Immature natural killer cell (primary cell): ENCODE measurements at places on chromosomes 1 and 21. TPM values are rescaled to one million over a fixed set of nuclear protein-coding genes. Genes with fewer than 3 reads are reported as not detected.

DNA sequence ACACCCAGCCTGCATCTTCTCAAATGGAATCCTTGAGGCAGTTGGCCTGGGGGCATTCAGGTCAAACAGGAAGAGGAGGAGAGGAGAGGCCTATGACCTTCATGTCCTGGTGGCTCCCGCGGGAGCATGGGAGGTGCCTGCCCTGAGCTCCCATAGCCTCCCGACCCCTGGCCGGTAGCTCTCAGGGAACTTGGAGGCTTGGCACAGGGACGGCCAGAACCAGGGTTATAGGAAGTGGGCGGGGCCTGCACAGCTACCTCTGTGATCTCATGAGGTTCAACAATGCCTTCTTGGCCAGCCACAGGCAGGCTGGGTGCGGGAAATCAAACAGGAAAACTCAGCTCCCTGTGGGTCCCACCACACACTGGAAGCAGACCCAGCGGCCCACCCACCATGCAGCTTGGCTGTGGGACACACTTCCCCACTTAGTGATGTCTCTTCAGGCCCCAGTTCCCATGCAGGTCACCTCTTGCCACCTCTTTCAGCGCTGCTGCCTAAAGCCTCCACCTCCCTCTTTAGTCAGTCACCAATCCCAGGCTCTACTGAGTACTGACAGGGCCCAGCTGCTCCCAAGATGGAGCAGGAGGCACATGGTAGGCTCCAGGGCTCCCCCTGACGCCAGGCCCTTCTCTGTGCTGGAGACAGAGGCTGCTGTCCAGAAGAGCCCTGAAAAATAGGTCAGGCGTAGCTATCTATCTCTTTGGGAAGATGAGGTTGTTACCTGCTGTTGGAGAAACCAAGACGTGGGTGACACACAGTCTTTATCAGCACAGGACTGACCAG, at the start of gene SLFNL1:
Gene SLFNL1, minus strand, starts transcription at position 200 of the 783 bp plus-strand sequence. CDS start 1,065 bp downstream, outside the sequence.
- H3K27me3 ChIP-seq = no peaks in the 10 kb centered on the region
- no peak for DNase-seq
- H3K27ac ChIP-seq = peak within 1 kb of the TSS; percentile 74
- peaks cover 9% of the 10 kb centered on the region for H3K4me1 ChIP-seq

GRCh38 chr1:47224676-47225399, 7.2 kb downstream of the TAL1 start:
- no peaks in the 10 kb centered on the region for H3K36me3 ChIP-seq
- H3K4me1 ChIP-seq = peaks cover 5% of the 10 kb centered on the region
- H3K4me3 ChIP-seq = no peak overlapping the region

DNA sequence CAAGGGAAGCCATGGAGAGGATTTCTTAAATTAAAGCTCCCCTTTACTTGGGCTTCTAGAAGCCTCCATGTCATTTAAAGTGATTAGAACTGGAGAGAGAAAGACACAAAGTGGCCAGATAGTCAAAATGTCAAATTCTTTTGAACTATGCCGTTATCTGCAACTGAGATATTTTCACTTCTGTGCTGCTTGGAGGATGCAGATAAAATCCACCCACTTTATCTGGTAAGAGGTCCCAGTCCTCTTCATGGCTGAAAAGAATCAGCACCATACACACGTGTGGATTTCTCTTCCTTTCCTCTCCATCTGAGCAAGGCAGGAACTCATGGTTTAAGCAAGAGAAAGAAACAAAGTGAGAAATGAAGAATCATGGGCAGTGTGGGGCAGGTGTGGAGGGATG, 276.9 kb upstream of the RUNX1 start:
- DNase-seq = no peak
- H3K4me1 ChIP-seq = no peaks in the 10 kb centered on the region
- no peak overlapping the region for H3K4me3 ChIP-seq
- no peaks in the 10 kb centered on the region for H3K36me3 ChIP-seq

DNA sequence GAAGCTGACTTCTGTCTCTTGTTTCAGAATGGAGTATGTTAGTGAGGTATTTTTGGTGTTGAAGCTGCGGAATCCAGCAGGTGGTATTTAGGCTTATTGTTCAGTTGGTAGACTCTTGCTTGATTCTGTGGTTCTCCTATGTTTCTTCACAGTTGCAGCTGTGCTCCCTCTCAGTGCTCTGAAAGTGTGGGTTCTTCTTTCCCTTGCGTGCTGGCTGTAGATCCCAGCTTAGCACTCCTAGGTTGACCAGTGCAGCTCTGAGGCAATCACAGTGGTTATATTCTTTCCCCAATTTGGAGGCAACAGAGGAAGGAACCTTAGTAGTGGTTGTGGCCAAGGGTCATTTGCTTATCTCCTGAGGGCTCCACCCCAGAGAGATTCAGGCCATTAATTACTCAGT, 269.2 kb upstream of the NRIP1 start:
- no peaks in the 10 kb centered on the region for H3K36me3 ChIP-seq
- no peak for DNase-seq
- H3K27me3 ChIP-seq = peaks cover 3% of the 10 kb centered on the region
- H3K4me1 ChIP-seq = no peaks in the 10 kb centered on the region
- H3K4me3 ChIP-seq = no peak overlapping the region

- H3K27ac ChIP-seq = peak within 1 kb of the TSS; percentile 79
- H3K4me3 ChIP-seq = peak within 1 kb of the TSS; percentile 72
- H3K4me1 ChIP-seq = peaks cover 32% of the 10 kb centered on the region
- peaks cover 31% of the 10 kb centered on the region for H3K27me3 ChIP-seq
- DNase-seq = peak; percentile 61
- no peaks in the 10 kb centered on the region for H3K36me3 ChIP-seq
Observed at GRCh38 chr1:155078469-155079209, at the start of gene EFNA3. Gene EFNA3, plus strand, starts transcription at chr1:155078837. Its CDS starts 105 bp downstream, at chr1:155078942.

GRCh38 chr1:228094432-228095016, 8.6 kb downstream of the C1orf35 start:
- no peak overlapping the region for H3K4me3 ChIP-seq
- no peak for DNase-seq

DNA sequence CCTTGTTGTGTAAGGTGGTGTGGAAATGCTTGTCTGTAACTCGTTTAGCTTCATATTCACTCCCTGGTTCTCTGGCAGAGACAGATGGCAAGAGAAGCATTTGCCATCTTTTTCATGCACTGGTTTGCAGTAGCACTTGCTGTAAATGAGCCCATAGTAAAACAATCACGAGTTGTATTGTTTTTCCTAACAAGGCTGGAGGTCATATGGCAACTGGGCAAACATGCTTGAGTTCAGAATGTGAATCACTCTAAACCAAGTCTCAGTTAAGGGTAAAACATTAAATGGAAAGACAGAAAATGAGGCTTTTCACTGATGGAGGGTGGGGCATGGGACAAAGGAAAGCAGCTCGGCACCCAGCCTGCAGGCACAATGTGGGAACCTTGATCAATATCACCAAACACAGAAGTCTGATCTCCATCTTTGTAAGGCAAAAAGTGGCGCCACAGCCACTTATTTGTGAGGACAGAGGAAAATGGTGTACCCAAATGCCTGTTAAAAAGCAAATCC, 26.5 kb upstream of the LPAR3 start:
- no peak overlapping the region for H3K27ac ChIP-seq
- H3K27me3 ChIP-seq = no peaks in the 10 kb centered on the region
- no peaks in the 10 kb centered on the region for H3K36me3 ChIP-seq
- H3K4me3 ChIP-seq = no peak overlapping the region
- no peaks in the 10 kb centered on the region for H3K4me1 ChIP-seq
- no peak for DNase-seq

- no peaks in the 10 kb centered on the region for H3K36me3 ChIP-seq
- H3K4me3 ChIP-seq = no peak overlapping the region
- H3K4me1 ChIP-seq = no peaks in the 10 kb centered on the region
- H3K27ac ChIP-seq = no peak overlapping the region
Observed at GRCh38 chr1:213947200-213947801, 40.5 kb upstream of the PROX1 start.

DNA sequence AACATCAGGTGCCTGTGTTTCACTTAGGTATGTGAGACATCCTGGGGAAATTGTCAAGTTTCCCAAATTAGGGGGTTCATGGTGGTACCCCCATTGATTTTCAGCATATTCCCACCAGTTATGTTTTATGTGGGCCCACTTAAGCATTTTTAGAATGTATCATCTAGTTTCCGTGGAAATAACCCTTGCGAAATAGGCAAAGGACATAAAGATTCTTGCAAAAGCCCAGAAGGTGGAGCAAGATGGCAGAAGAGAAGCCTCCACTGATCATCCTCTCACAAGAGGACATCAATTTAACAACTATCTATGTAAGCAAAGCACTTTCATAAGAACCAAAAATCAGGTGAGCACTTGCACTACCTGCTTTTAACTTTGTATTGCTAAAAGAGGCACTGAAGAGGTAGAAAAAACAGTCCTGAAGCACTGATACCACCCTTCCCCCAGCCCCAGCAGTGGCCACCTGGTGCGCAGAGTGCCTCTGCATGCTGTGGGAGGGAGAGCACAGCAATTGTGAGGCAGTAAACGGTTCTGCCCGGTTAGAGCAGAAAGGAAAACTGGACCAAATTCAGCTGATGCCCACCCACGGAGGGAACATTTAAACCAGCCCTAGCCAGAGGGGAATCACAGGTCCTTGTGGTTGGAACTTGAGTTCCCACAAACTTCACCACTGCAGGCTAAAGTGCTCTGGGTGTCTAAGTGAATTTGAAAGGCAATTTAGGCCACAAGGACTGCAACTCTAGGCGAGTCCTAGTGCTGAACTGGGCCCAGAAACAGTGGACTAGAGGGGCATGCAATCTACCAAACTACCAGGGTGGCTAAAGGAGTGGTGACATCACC, 23.2 kb downstream of the MCOLN2 start:
- H3K27me3 ChIP-seq = no peaks in the 10 kb centered on the region
- H3K4me3 ChIP-seq = no peak overlapping the region
- H3K27ac ChIP-seq = peak overlapping the region; percentile 12
- no peak for DNase-seq
- H3K4me1 ChIP-seq = no peaks in the 10 kb centered on the region

DNA sequence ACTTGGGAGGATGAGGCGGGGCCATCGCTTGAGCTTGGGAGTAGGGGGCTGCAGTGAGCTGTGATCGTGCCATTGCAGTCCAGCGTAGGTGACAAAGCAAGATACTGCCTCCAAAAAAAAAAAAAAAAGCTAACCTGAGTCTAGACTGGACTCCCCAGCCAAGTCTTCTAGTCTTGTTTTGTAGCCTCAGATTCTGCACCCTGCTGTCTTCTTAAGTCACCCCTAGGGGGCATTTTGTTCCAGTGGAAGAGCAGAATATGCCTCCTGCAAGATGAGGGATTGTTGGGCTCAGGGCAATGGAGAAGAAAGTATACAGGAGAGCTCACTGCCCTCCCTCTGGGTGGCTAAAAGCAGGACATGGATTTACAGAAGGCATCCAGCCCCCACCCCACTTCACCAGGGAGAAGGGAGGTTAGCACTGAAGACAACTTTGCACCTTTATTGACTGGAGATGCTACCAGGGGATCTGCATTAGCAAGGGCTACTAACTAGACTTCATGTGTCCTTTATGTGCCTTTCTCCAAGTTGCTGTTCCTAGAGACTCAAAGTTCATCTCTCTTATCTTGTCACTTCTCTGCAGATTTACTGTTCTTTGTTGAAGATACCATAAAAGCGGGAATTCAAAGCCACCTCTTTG, 15.3 kb upstream of the RNF187 start:
- no peak overlapping the region for H3K27ac ChIP-seq
- H3K36me3 ChIP-seq = no peaks in the 10 kb centered on the region
- peak; percentile 54 for DNase-seq
- peaks cover 16% of the 10 kb centered on the region for H3K4me1 ChIP-seq

DNA sequence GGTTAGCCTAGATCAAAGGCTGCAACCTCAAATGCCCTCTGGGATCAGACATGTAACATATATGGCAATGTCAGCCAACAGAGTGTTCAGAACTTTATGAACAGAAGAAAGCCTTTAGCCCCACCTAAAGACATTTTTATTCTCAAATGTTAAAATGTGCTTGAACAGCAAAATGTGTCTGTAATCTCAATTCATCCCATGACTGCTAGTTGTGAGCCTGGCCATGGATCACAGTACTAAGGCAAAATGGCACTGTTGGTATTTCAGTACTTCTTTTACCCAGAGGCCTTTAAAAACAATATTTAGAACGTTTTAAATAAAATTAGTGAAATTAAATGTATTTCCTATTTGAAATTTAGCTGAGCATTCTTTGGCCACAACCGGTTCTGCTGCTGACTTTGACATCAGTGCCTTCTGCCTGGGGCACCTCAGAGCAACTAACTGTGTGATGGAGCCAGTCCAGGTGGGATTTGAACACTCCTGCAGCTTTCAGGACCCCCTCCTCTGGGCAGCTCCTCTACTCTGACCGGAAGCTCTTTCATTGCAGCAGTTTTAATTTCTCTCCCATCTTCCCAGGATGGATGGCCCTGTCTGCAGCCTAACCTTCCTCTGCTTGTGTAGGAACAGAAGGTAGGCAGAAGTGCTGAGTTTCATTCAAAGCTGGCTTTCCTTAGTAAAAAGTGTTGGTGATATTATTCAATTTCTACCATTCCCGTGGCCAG, 68.3 kb upstream of the NFIA start:
- H3K27ac ChIP-seq = no peak overlapping the region
- no peaks in the 10 kb centered on the region for H3K36me3 ChIP-seq
- H3K4me3 ChIP-seq = no peak overlapping the region
- no peak for DNase-seq
- peaks cover 6% of the 10 kb centered on the region for H3K4me1 ChIP-seq

GRCh38 chr1:206851341-206852010, 13.9 kb upstream of the IL20 start:
- peaks cover 10% of the 10 kb centered on the region for H3K27me3 ChIP-seq
- no peak for DNase-seq
- H3K4me3 ChIP-seq = no peak overlapping the region
- no peaks in the 10 kb centered on the region for H3K4me1 ChIP-seq
- no peak overlapping the region for H3K27ac ChIP-seq

DNA sequence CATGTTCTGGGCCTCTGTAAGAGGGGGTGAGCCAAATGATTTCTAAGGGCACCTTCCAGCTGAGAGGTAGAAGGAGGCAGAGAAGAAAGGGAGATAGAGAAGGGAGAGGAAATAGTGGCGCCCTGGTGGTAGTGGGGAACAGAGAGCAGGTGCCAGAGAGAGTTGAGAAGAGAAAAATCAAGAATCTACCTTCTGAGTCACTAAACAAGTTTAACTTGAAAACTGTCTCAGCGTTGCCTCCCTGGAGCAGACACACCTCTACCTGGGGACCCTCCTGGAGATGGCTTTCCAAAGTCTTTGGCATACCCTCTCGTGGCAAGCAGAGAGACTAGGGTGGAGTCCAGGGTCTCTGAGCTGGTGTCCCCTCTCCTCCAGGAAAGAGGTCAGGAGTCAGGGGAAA, 1.1 kb upstream of the SLC45A3 start:
- H3K4me1 ChIP-seq = peaks cover 26% of the 10 kb centered on the region
- peak overlapping the region; percentile 0 for H3K4me3 ChIP-seq
- DNase-seq = no peak
- H3K36me3 ChIP-seq = no peaks in the 10 kb centered on the region

DNA sequence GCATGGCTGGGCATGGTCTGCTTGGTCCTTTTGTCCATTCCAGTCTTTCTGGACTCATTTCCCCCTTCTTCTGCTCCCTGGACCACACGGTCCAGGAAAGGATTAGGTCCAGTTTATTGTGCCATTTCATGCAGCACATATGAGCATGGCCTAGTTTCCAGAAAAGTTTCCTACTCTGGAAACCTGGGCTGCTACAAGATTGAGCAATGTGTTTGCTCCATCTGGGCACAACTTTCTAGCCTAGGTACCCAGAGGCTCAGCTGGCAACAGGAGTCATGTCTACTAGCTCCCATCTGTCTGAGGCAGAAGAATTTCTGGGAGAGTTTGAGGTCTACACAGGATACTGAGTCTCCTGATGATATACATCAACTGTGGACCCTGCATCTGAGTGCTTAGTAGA, 14.8 kb downstream of the FMOD start:
- H3K4me1 ChIP-seq = peaks cover 10% of the 10 kb centered on the region
- no peak overlapping the region for H3K27ac ChIP-seq
- H3K27me3 ChIP-seq = peaks cover 7% of the 10 kb centered on the region
- no peaks in the 10 kb centered on the region for H3K36me3 ChIP-seq

Gene GUCA2B
- polyA plus RNA-seq = not detected

Gene OR2AK2
- not detected for polyA plus RNA-seq

Gene CELA3A
- polyA plus RNA-seq = not detected

Gene TAS1R1
- 0.16 TPM for polyA plus RNA-seq

Gene MCOLN3
- polyA plus RNA-seq = not detected

Gene WNT3A
- polyA plus RNA-seq = not detected
